T-helper 17 cell (primary cell): ENCODE measurements at places on chromosomes 2 and 18.

- DNase-seq, result no peak
Observed at GRCh38 chr2:197229509-197230443, 80.8 kb downstream of the ANKRD44 start.

DNA sequence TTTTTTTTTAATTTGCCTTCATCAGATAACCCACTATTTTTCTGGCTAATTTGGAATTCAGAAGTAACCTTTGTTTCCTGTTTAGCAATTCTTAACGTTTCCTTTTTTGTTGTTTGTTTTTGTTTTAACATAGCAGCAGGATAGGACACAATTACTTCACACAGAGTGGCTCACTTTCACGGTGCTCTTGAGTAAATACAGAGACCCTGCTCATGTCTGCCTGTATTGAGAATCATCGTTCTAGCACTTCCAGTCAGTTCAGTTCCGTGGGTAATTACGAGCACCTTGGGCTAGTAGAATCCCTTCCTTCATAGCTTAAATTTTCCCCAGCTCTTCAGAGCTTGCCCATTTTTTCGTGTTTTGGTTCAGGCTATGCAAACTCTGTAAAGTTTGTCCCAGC lies 1225.4 kb upstream of the LRRTM1 start:
- no peak for DNase-seq

DNA sequence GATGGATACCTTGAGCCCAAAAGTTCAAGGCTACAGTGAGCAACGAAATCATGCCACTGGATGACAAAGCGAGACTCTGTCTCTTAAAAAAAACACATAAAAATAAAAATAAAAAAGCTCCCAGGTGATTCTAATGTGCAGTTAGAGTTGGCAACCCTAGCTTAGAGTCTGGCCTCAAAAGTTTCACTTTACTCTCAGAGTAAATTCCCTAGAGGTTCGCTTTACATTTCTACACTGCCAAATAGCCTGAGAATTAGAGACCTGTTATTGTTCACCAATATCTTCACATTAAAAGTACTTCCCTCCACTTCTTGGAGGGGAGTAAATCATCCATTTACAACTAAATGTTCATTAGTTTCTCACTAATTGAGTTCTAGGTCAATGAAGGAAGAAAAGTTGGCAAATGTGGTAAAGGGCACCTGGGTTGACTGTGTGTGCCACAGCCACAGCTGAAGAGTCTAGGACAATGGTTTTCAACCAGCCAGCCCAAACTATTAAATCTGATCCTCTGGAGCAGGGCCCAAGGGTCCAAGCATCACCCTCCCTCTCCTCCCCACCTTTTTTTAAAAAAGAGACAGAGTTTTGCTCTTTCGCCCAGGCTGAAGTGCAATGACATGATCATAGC lies 15.2 kb upstream of the TMEM37 start:
- no peak for DNase-seq

DNA sequence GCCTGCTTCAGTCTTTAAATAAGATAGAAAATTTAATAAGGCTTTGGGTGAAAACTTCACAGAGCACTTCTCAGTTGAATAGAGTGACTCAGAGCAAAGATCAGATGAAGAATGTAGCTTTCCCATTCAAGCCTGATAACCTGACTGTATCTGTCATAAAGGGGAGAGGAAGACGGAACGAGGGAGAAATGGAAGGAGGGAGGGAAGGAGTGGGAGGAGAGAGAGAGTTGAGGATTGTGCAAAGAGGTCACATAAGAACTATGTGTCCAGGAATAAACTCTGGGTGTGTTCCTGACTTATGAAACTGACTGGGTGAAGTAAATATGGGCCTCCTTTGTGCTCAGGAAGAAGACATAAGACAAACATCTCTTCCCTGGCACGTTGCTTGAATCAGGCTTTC lies 385.5 kb downstream of the LPIN1 start:
- DNase-seq, result no peak

GRCh38 chr2:231966886-231967285 lies 5.4 kb downstream of the DIS3L2 start:
- DNase-seq, result no peak

GRCh38 chr2:112149866-112150435 lies 11.8 kb downstream of the FBLN7 start:
- DNase-seq, result no peak

GRCh38 chr2:199875400-199875799 lies 24.4 kb upstream of the FTCDNL1 start:
- DNase-seq, result no peak

GRCh38 chr2:161990741-161991140 lies 83.3 kb downstream of the DPP4 start:
- DNase-seq, result no peak

GRCh38 chr18:73646196-73646595 lies 501.4 kb downstream of the FBXO15 start:
- DNase-seq, result no peak
